ENCODE measurements at places on chromosomes 3 and 15.

GRCh38 chr3:119636891-119637611 is 23.3 kb downstream of the POPDC2 start:
- H3K4me3 ChIP-seq, result no peak overlapping the region
- no peaks in the 10 kb centered on the region for H3K27me3 ChIP-seq
- H3K4me1 ChIP-seq, result no peaks in the 10 kb centered on the region
- H3K27ac ChIP-seq, result no peak overlapping the region

DNA sequence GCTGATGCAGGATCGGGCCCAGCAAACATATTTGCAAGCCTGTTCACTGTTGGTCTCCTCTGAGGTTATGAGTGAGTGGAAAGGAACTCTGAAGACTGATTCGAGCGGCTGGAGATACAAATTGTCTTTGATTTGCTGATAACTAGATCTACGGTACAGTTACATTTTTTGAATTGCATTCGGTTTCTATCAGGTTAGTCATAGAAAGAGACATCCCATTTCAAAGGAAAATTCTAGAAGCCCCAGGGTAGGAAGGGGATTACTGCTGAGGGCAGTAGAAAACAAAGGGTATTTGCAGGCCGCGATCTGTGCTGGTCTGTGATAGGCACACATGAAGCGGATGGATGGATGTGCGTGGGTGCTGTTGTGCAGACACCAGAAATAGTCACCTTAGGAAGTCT is 228.4 kb downstream of the ITPR1 start:
- no peak overlapping the region for H3K27ac ChIP-seq
- no peak overlapping the region for H3K4me3 ChIP-seq
- H3K36me3 ChIP-seq, result peaks cover 1% of the 10 kb centered on the region
- peaks cover 36% of the 10 kb centered on the region for H3K4me1 ChIP-seq
- no peaks in the 10 kb centered on the region for H3K27me3 ChIP-seq

DNA sequence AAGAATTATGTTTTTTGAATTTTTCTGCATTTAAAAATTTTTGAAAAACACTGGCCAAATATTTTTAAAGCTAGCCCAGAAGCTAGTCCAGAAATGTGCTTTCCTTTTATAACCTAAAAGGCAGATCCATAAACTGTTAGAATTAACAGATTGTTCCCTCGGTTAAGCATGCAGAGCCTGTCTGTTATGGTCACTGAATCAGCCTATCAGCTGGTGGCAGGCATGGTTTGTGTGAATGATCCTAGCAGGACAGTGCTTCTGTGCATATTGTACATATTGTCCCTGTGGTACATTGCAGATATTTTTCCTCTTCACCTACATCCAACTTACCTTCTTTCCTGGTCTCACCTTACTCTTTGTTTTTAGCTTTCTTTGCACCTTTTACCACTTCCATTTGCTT is 53.3 kb downstream of the RARB start:
- H3K4me3 ChIP-seq, result no peak overlapping the region
- H3K27ac ChIP-seq, result no peak overlapping the region
- no peak for DNase-seq
- H3K4me1 ChIP-seq, result no peaks in the 10 kb centered on the region
- no peaks in the 10 kb centered on the region for H3K36me3 ChIP-seq

DNA sequence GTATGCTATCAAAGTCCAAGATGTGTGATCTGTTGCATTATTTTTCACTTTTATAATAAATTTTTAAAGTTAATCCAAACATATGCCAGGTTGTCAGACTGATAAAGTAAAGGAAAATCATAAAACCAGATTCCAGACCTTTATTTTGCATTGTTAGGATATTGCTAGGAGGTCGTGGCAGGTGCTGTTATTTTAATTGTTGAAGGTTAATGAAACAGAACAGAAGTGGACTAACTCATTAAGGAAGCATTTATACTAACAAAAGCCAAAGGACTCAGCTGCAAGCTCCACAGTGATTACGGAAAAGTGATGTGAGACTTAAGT is 63.1 kb downstream of the DCLK3 start:
- no peak overlapping the region for H3K27ac ChIP-seq
- H3K27me3 ChIP-seq, result no peaks in the 10 kb centered on the region
- H3K4me1 ChIP-seq, result no peaks in the 10 kb centered on the region
- no peaks in the 10 kb centered on the region for H3K36me3 ChIP-seq
- no peak overlapping the region for H3K4me3 ChIP-seq

- H3K4me1 ChIP-seq, result no peaks in the 10 kb centered on the region
- H3K36me3 ChIP-seq, result no peaks in the 10 kb centered on the region
- no peak for DNase-seq
Observed at GRCh38 chr15:68655686-68656437, 77.1 kb downstream of the CORO2B start.

GRCh38 chr3:147030274-147030673 is 376.1 kb downstream of the ZIC4 start:
- no peaks in the 10 kb centered on the region for H3K36me3 ChIP-seq
- H3K4me1 ChIP-seq, result no peaks in the 10 kb centered on the region
- H3K4me3 ChIP-seq, result no peak overlapping the region
- no peaks in the 10 kb centered on the region for H3K27me3 ChIP-seq

GRCh38 chr15:79653533-79653932 is 221.4 kb downstream of the MINAR1 start:
- H3K27ac ChIP-seq, result no peak overlapping the region
- H3K27me3 ChIP-seq, result no peaks in the 10 kb centered on the region
- no peak for DNase-seq
- H3K36me3 ChIP-seq, result no peaks in the 10 kb centered on the region

GRCh38 chr15:56168394-56168793 is 75.3 kb downstream of the RFX7 start:
- H3K4me1 ChIP-seq, result 0 out of 2 replicates have a peak, but pooled peaks cover 5% of the 10 kb centered on the region
- no peak for DNase-seq
- H3K36me3 ChIP-seq, result peaks cover 48% of the 10 kb centered on the region
- H3K4me3 ChIP-seq, result no peak overlapping the region
- no peak overlapping the region for H3K27ac ChIP-seq

DNA sequence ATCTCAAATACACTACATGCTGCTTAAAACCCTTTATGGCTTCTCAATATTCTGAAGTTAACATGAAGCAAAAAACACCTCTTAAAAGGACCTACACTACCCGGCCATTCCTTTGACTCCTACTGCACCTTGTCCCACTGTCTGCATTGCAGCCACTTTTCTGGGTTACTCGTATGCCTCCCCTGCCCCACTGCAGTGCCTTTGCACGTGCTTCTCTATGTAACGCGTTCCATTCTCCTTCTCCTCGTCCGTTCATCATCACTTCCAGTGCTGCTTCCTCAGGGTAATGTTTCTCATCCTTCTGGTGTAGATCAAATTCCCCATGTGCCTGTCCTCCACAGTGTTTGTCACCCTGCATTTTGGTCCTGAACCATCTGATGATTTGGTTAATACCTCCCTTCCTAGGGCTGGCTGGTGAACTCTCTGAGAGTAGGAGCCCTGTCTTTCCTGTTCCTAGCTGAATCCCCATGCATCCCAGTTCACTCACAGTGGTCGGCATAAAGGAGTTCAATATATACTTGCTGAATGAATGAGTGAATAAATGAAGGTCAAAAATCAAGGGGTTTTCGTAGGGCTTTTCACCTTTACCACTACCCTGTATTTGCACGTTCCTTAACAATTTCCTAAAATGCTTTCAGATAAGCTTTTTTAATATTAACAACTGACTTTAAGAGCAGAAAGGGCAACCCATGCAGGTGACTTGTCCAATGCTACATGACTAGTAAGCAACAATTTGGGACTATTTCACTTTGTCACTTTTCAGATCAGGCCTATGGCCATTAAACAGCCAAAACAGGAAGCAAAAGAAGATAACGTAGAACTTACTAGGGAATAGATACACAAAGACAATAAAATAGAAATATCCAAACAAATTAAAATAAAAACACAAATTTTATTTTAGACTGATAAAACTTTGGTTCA is 2.4 kb upstream of the STT3B start:
- no peak overlapping the region for H3K27ac ChIP-seq
- no peaks in the 10 kb centered on the region for H3K27me3 ChIP-seq
- no peak for DNase-seq
- H3K4me3 ChIP-seq, result peak overlapping the region; percentile 65
- no peaks in the 10 kb centered on the region for H3K36me3 ChIP-seq
